ENCODE measurements at places on chromosomes 5 and 9.

- no peak for DNase-seq
Observed at GRCh38 chr9:4743131-4743875, 2.3 kb upstream of the AK3 start.

DNA sequence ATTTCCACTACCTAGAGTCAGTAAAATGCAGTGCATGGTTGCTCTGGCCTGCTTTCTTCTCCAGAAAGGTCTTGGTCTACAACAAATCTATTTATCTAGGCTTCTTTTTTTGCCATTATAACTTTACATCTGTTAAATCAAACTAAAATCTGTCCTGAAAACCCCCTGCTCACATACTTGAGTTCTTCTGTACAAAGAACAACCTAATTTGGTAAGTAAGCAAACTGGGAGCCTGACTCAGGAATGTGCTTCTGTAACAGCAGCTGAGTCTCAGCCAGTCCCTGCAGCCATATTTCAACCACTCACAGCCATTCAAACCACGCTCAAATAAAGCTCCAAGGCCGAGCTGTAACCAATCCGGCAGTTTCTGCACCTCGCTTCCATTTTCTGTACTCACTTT is 95.8 kb downstream of the PLPP1 start:
- peak; percentile 56 for DNase-seq

- no peak for DNase-seq
Observed at GRCh38 chr5:80192507-80193241, 63.2 kb downstream of the SERINC5 start.

- no peak for DNase-seq
Observed at GRCh38 chr5:179788193-179788854, 5.5 kb upstream of the LTC4S start.

- DNase-seq: no peak
Observed at GRCh38 chr5:141945511-141946051, 12.4 kb downstream of the PCDH12 start.

DNA sequence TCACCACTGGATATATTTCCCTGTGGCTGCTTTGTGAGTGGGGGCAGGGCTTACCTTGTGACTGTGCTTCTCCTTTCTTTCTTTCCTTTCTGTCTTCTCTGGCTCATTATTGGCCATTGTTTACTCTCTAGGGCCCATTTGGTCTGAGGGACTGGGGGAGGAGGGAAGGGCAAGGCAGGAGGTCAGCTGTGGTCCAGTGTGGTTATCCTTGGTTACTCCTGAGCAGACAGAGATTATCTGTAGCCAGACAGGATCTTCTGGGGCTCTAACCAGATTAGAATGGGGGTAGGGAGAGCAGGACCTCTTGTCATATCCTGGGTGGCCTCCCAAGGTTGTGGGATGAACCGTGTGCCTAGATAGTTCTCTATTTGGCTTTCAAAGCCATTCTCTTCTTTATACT is 71.2 kb downstream of the ANKRD55 start:
- no peak for DNase-seq

GRCh38 chr5:7094626-7095025 is 301.3 kb upstream of the ADCY2 start:
- peak; percentile 19 for DNase-seq

DNA sequence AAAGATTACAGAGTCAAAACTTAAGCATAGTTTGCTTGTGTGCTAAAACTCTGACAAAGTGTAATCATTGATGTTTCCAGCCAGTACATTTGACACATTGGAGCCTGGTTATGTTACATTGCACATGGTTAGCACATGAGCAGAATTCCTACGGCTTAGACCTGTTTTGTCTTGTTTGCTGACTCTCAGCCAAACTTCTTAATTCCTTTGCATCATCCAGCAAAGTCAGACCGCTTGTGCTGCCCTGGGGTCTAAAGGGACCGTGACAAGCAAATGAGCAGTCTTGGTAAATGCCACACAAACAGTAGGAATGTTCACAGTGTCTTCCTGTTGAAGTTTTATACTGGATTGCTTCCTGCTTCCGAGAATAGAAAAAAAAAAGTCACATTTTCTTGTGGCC is 72.0 kb upstream of the ENTREP1 start:
- no peak for DNase-seq
